ENCODE measurements at places on chromosomes 12 and 14.

DNA sequence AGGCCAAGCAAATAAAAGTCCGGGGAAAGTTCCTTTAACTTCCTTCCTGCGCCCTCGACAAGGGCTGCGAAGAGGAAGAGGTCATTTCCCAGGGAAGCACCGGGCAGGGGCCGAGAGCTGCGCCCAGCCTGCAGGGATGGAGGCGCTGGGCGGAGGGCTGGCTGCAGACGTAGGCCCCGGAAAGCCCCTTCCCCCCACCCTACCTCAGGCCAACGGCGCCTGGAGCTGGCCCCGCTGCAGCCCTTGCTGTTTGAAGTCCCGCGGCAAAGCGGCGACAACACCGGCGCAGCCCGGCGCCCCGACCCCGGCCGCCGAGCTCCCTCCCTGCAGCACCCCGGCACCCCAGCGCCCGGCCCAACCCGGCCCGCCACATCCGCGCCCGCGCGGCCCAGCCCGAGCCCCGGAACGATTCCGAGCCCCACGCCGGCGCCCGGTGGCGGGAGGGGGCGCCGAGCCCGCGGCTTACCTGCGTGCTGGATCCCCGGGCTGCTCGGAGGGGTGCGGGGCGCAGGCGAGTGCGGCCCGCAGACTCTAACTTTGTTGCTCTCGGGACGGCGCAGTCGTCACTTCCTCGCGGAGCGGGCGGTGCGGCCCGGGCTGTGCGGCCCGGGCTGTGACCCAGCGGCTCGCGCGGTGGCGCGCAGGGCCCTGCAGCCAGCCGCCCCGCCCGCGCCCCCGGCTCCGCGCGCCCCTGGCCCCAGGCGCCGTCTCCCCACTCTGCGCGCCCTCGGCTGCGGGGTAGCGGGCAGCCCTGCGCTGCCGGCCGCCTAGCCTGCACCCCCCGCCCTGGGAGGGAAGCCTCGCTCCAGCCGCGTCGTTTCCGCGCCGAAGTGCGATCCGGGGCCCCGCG, 64.8 kb upstream of the PTGR2 start:
- no peak for DNase-seq

- no peak for DNase-seq
These were observed 30.1 kb upstream of the CAND1 start for GRCh38 chr12:67239061-67239460.

DNA sequence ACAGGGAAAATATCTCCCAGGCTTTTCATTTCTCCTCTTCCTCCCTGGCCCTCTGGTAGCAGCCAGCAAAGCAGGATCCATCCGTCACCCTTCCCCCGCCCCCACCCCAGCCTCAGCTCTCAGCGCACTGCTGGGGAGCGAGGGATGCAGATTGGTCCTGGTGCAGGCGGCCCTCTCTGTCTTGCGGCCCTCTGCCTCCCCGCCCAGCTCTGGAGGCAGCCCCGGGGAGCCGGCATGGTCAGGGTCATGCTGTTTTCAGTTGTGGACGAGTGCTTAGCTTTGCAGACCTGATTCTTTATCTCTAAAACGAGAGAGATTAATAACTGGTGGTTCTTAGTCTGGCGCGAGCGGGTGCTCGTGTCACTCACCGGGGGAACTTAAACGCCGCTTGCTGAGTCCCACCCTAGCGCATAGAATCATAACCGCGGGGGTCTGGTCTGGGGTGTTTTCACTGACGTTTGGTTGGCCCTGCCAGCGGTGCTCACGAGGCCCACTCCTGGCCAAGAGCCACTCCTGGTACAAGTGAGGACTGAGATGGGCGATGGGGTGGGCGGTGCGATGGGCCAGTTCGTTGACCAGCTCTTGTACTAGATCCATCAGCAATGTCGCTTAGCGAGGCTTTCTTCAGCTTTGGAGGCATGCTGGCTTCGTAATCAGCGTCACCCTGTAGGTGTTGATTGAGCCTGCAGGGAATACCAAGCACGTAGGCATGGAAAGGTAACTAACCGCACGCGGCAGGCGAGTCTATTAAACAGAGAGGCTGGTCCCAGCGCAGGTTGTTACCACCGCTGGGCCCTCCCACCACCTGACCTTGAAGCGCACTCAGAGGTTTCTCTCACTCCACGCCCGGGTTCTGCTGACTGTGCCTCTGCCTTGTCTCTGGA, 95.2 kb downstream of the TSPAN9 start:
- no peak for DNase-seq

DNA sequence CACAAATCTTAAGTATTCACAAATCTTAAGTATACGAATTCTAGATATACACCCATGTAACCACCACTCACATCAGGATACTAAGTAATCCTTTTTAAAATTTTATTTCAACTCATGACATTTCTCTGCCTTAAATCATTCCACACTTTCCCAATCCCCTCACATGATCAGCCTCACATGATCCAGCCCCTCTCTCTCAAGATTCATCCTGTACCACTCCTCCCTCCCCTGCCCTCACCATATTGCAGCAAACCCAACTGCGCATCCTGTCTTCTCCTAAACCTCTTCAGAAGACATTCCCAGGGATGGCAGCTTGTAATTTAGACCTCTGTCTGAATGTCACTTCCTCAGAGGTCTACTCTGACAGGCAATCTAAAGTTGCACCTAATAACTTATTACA, 1.7 kb upstream of the EIF4B start:
- no peak for DNase-seq

GRCh38 chr12:10940389-10940788, 1.3 kb upstream of the TAS2R14 start:
- peak; percentile 62 for DNase-seq

DNA sequence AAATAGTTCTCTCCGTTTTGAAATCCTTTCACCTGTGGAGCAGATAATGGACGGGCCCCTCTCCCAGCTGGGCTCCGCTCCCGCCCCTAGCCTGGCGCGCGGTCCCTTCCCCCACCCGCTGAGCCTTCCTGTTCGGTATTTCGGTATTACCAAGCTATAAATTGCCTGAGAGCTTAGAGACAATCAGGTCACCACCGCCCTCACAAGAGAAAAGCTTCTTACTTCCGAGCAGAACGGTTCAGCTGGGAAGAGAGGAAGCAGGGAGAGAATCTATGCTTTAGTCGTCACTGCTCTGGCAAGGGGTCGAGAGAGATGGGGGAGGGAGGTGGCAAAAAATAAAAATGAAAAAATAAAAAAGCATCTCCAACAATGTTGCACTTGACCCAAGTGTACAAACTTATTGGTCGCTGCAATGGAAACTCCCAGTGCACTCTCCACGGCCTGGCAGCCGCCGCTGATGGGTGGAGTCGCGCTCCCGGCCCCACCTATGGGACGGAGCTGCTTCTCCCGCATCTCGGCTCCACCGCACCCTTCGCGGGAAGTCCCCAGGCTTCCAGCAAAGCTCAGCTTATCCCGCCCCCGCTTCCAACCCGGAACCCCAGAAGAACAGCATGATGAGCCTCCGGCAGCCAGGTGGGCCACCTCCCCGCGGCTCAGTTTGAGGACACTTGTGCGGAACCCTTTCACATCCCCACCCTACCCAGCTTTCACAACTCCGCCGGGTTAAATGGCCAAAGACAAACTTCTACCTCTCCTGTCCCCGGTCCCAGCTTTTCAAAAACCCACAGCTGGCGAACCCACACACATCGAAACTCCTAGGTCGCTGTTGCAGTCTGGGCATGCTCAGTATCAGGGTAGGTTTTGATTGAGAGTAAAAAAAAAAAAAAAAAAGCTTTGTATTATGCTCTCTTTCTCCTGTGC, 832 bp upstream of the SYT1 start:
- DNase-seq = peak; percentile 59

DNA sequence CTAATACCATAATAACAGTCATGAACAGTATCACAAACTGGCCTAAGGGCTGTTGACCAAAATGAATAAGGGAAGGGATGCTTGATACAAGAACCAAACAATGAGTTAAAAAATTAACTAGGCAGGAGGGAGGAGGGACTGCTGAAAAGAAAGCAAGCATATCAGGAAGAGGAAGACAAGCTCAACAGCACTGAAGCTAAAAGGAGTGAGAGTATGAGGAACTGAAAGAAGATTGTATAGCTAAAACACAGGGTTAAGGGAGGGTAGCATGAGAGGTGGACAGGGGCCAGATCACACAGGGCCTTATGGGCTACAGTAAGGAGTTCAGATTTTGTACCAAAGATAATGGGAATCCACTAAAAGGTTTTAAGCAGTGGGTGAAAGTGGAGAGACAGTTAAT, 34.1 kb downstream of the ITGA7 start:
- DNase-seq = no peak

GRCh38 chr12:3533703-3534386, 42.8 kb downstream of the PRMT8 start:
- DNase-seq = peak; percentile 13

DNA sequence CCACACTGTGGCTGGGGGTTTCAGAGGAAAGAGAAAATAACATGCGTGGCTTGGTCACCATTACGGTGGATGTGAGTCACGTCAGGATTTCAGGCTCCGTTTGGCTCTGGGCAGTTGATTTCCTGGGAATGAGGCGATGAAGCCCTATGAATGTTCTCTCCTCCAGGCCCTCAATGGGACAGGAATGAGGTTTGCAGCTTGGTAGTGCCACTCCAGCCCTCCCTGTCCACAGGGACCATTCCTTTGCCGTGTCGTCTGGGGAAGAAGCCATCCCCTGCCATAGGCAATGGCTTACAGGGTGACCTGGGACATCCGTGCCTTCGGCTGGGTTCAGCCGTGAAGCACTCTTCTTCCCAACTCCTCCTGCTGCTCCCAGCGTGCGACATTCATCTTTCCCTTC, 95.0 kb downstream of the FBXL14 start:
- no peak for DNase-seq

GRCh38 chr12:32249777-32250176, 143.1 kb downstream of the BICD1 start:
- no peak for DNase-seq

GRCh38 chr12:123973552-123974341, 732 bp downstream of the ZNF664 start:
- DNase-seq = no peak

DNA sequence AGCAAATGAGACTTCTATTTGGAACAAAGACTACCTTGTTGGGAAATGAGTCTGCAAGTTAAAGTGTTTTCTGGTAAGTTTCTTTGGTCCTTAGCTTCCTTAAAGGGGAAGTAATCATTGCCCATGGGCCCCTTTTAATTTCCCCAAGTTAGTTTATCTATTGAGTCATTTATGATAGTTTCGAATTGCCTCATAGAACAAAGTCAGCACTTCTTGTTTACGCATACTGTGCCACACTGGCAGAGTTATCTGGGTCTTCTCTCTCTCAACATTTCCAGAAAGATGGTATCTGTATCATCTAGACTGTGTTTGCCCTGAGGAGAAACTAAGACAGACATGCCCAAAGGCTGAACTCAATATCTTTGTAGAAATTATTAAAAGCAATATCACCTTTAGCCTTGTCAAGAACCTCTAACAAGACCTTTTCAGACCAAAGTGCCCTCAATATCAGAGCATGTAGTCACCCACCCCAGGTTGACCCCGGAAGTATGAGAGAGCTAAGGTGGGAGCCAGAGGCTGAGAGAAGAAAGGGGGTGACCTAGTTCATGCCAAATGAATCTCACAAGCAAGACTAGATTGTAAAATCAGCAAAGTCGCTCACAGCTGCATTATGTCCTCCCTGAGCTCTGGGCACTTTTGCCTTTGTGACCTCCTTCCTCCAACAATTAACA, 40.0 kb downstream of the GPR65 start:
- no peak for DNase-seq

DNA sequence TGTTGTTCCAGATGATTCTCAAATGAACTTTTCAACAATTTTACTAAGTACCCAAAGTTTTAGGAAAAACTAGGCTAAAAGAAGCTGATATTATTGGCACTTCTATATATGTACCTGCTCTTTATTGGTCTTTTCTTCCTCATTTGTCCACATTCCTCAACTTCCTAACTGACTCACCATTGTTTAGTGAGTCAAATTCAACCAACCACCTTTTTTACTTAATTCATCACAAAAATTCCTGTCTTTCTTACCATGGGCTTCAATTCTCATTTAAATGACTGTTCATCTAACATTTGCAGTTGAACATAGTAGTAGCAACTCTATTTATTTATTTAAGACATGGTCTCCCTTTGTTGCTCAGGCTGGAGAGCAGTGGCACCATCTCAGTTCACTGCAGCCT, 47.6 kb upstream of the SLC2A13 start:
- DNase-seq = no peak

DNA sequence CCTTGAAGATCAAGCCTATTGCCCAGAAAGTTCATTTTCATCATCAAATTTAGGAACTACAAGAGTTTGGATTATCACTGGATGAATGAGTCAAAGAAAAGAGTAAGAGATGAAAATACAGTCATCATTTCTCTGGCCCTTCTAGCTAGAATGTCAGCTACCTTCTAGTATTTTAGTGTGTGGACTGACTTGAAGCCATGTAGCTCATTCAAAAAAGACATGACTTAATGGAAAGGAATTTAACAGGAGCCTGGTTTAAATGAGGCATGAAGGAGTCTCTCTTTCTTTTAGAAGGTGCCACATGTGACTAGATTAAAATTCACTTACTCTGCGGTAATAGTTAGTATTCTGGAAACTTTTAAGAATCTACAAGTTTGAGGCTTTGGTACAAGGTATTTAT, 7.1 kb downstream of the PTHLH start:
- peak; percentile 48 for DNase-seq

DNA sequence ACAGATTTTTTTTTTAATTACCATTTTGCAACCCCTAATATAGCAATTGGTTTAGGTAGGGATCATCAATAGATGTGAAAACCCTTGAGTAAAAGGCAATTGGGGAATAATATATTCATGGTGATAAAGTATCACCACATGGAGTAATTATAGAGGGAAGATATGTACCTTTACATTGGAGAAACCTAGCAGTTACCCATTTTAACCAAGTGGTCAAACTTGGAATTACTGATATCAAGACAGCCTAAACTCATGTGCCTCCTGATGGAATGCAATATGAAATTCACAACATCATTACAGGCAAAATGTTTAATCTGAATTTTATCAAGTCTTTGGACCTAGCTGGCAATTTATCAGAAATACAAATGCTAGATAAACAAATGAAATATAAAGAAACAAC, 6.7 kb upstream of the SLC10A1 start:
- no peak for DNase-seq

- DNase-seq = no peak
These were observed 658 bp upstream of the CEP128 start for GRCh38 chr14:80942191-80942600.

DNA sequence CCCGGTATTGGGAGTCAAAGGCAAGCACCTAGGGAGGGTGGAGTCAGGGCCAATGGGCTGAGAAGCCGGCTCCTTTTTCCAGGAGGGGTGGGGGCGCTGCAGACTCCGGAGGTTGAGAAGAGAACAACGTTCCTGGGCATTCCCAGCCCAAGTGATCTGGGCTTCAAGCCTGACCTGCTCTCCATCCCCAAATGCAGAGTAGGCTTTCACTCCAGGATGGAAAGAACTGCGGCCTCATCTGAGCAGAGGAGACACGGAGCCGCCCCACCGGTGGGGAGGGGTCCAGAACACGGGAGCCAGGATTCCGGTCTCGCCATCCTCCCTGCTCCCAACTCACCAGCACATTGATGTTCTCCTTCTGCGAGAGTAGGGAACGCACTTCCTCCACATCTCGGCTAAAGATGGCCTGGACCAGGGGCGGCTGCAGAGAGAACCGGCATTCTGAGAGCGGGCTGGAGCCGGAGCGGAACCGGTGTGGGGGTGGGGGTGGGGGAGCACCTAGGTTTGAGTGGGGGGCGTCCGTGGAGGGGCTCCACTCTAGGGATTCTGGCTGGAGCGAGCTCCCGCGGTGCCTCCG, 605 bp downstream of the ANKRD52 start:
- DNase-seq = peak; percentile 21

GRCh38 chr14:60217713-60218112, 31.3 kb upstream of the PPM1A start:
- no peak for DNase-seq

All from LHCN-M2 (cell line).